ENCODE measurements at places on chromosomes 7 and 10.

- no peak for DNase-seq
Observed at GRCh38 chr7:4849390-4849789, 12.4 kb downstream of the PAPOLB start.

- DNase-seq: no peak
Observed at GRCh38 chr7:7897949-7898515, 70.6 kb upstream of the GLCCI1 start.

DNA sequence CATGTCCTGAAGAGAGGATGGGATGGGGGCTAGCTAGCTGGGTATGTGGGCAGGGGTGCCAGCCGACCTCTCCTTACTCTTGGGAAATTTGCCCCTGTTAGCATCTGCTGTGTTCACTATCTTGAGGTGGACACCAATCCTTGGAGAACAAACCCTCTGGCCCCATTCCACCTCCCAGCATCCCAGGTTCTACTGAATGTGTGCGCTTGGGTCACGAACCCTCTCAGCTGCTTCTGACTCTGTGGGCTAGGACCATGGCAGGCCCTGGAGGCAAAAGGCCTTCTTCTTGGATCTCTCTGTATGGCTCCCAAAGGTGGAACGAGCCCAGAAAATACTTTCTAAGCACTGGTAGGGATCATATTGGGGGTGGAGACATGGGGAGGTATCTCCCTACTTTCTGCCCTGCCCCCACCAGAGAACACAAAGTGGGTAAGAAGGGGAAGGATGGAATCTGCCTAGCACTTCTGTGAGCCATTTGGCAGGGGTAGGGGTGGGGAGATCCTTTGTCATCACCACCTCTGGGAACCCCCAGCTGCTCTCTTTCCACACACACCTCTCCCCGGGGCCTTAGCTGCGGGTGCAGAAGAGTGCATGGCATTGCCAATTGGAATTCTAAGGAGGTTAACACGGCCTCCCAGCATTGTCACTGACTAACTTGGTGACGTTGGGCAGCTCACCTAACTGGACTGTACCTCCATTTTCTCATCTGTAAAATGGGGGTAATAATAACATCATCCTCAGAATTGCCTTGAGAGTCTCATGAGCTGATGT, 7.7 kb downstream of the UNC5B start:
- DNase-seq: no peak

- DNase-seq: no peak
Observed at GRCh38 chr7:141013345-141013715, 1.4 kb downstream of the MRPS33 start.

DNA sequence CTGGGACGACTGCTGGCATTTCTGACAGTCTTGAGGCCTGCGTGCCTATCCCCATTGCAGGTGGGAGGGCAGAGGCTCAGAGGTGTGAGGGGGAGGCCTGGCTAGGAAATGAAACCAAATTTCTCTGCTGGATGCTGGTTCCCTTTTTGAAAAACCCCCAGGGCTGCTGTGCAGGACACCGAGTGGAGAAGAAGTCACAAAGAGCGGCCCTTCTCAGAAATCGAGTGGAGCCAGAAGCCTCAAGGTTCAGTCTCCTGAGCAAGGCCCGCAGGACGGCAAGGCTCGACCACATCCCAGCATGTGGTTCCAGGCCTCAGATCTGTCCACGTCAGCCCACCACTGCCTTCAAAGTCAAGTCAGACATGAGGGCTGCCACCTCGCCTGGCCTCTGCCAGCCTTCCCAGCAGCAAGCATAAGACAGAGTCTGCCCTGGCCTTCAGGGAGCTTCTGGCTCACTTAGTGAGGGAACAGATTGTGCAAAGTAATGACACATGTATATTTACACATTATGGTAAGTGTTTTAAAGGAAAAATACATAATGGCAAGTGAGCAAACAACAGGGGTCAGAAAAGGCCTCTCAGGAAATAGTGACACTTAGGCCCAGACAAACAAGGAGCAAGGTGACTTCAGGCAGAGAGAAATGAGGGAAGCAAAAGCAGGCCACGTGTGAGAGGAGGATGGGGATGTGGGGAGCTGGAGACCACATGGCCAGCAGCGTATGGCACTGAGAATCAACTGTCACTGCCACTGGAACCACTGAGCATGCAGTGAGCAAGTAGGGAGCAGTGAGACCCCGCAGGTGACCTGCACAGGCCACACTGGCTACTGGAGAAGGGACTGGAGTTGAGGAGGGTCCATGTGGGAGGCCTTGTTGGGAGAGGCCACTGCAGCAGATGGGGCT, 86.7 kb downstream of the ARHGAP22 start:
- peak; percentile 74 for DNase-seq

- DNase-seq: no peak
Observed at GRCh38 chr7:1276626-1277175, 44.0 kb downstream of the UNCX start.

DNA sequence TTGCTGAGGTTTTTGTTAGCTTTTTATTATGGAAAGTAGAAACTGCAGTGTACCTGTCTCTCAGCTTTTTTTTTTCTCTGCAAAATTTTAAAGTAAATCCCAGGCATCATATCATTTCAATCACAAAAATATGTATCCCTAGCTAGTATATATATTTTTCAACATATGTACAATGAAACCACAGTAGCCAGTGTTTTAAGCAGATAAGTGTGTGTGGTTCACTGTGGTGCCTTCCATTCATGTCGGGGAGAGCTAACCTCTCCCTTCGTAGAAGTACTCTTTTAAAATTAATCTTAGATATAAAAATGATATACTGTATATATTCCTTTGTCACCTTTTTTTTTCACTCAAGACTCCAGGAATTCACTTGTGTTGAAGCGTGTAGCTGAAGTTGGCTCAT, 22.7 kb downstream of the CUL1 start:
- no peak for DNase-seq

GRCh38 chr10:133277993-133278576, 1.4 kb upstream of the ADAM8 start:
- no peak for DNase-seq
